ENCODE measurements at places on chromosomes 5 and 9.

DNA sequence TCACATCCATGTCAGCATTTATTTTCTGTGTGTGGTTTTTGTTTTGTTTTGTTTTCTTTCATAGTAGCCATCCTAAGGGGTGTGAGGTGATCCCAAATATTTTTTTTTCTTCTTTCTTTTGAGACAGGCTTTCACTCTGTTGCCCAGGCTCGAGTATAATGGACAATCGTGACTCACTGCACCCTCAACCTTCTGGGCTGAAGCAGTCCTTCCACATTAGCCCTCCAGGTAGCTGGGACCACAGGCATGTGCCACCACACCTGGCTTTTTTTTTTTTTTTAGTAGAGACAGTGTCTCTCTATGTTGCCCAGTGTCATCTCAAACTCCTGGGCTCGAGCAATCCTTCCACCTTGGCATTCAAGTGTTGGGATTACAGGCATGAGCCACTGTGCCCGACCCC, 59.1 kb downstream of the CDC42SE2 start:
- no peak for DNase-seq

- DNase-seq, result no peak
These were observed 83.9 kb downstream of the SPOCK1 start for GRCh38 chr5:137415231-137415681.

DNA sequence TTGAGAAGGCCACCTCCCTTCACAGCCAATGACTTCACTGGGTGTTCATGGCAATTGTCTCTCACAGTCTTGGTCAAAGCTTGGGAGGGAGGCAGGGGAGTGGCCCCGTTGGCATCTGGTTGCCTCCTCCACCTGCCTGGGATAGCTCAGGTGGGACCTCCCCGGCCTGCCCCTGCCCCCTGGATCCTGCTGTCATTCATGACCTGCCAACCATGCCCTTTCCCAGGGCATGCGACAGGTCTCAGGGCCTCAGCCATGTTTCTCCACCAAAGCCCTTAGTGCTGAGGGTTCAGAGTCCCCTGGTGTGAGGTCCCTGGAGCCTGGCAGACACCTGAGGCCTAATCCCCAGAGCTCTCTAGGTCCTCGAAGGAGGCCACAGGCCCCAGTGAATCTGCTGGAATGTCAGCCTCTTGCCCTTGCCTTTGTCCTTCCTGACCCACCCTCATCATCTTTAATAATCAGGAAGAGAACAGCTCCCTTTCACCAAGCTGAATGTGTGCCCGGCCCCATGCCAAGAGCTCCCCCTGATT, 5.6 kb downstream of the DAB2IP start:
- DNase-seq, result no peak

DNA sequence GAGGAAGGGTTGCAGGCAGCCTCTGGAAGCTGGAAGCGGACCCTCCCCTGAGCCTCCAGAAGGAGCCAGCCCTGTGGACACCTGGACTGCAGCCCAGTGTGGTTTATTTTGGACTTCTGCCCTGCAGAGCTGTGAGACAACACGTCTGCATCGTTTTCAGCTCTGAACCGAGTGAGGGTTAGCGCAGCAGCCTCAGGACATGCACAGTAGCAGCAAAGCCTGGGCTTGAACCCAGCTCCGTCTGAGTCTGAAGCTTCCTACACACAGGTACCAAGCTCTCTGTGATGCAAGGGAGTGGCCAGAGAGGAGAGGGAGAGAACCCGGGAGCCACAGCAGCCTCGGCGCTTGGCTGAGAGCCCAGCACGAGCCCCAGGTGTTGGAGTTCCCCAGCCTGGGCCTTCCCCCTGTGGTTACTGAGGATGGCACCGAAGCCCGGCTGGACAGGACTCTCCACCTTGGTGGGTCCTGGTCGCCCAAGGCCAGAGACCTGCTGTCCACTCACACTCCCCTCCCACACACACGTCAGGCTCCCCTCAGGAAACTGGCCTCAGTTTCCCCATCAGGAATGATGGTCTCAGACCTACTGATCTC, 128.2 kb downstream of the OLFM1 start:
- DNase-seq, result peak; percentile 33

GRCh38 chr5:54834121-54834842, 151.1 kb downstream of the ESM1 start:
- DNase-seq, result no peak

DNA sequence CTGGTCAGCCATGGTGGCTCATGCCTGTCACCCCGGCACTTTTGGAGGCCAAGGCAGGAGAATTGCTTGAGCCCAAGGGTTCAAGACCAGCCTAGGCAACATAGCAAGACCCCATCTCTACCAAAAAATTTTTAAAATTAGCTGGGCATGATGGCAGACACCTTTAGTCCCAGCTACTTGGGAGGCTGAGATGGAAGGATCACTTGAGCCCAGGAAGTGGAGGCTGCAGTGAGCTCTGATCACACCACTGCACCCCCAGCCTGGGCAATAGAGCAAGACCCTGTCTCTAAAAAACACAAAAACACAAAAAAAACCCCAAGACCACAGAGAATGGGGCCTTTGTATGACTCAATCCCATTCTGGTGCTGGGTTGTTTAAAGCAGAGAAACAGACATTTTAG, 44.0 kb downstream of the MED27 start:
- DNase-seq, result no peak

DNA sequence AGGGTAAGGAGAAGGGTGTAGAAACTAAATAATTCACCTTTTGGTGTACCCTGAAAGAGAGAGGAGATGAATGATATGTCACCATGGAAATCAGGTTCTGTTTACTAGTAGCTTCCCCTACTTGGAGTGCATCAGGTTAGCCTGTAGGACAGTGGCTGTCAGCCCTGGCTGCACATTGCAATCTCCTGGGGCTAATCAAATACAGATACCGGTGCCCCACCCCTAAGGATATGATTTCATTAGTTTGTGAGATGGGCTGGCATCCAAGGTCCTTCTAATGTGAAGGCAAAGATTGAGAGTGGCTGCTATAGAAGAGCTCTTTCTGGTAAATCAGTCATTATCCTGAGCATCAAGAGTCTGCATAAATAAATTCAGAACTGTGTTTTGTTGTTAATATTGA, 47.2 kb downstream of the INSYN2B start:
- no peak for DNase-seq

GRCh38 chr5:80043187-80043586, 8.0 kb downstream of the THBS4 start:
- DNase-seq, result no peak

DNA sequence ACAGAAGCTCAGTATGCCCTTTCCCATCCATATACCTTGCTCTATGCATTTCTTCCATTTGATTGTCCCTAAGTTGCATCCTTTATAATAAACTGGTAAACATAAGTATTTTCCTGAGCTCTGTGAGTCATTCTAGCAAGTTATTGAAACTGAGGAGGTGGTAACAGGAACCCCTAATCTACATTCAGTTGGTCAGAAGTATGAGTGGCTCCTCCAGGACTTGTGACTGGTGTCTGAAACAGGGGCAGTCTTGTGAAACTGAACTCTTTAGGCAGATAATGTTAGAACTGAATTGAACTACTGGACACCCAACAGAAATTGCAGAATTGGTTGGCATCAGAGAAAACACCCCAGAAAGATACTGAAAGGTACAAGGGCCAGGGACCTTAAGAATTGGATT, 133.1 kb upstream of the POU5F2 start:
- no peak for DNase-seq

DNA sequence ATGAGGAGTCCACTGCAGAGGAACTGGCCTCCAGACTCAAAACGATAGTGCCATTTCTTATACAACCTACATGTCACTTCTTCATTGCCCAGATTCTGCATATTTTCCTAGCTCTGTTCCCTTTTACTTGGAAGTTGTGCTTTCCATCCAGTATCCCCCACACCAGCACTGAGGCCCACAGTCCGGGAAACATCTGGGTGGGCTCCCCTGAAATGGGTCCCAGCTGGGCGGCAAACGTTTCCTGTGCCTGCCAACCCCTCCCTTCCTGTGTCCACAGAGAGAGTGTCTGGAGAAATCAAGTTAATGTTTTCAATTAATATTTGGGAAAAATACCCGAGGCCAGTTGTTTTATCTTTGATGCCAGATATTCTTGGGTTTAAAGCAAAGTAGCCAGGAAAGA, 111.8 kb downstream of the COL23A1 start:
- DNase-seq, result no peak
